Stimulated activated CD8-positive, alpha-beta memory T cell treated with anti-CD3 and anti-CD28 coated beads, Interleukin-2, amount 100 ng/mL, for 1 hour (primary cell): ENCODE measurements at places on chromosomes 16 and 17.

DNA sequence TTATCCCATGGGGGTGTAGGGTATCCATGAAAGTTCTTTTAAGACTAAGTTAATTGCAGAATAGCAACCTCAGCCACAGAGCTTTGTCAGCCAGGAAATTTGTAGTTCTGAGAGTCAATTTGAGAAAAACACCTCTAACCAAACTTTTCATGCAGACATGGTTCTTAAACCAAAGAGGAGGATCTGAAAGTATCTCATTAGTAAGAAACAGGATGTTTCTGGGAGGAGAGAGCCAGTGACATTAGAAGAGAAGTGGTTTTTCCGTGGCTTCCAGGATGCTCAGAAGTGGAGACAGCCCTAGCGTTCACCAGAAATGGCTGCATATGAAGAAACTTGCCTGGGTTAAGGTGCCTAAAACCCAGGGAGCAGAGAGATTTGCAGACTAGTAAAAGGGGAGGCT, 7.9 kb downstream of the GNAO1 start:
- DNase-seq = no peak

GRCh38 chr17:55463600-55463999, 42.0 kb upstream of the MMD start:
- no peak for DNase-seq

GRCh38 chr17:38967290-38967738, at the start of gene FBXO47:
FBXO47 (minus strand) TSS chr17:38967403; CDS start chr17:38963025, 4,378 bp downstream.
- DNase-seq = peak; percentile 57

- no peak for DNase-seq
These were observed 2.4 kb downstream of the CCL2 start for GRCh38 chr17:34257299-34257985.

GRCh38 chr17:74712756-74713155, at the start of gene CD300LF:
CD300LF (minus strand) TSS chr17:74712923; CDS start chr17:74712866, 57 bp downstream.
- no peak for DNase-seq
